A172 (cell line): ENCODE measurements at places on chromosomes 6 and 20. TPM values are rescaled to one million over a fixed set of nuclear protein-coding genes. Genes with fewer than 3 reads are reported as not detected.

DNA sequence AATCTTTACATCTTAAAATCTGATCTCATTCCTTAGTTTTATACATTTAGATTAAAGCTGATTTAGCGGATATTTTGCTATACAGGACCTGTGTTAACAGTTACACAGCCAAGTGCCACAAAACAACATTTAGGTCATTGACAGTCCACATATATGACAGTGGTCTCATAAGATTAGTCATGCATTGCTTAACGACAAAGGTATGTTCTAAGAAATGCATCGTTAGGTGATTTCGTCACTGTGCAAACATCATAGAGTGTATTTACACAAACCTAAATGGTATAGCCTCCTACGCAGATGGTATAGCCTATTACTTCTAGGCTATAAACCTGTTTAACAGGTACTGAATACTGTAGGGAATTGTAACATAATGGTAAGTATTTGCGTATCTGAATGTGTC, 21.6 kb downstream of the ADGRG6 start:
- no peak for DNase-seq

GRCh38 chr6:108673602-108674001, 112.9 kb downstream of the FOXO3 start:
- peak; percentile 43 for DNase-seq

GRCh38 chr6:10668126-10668917, 26.1 kb downstream of the C6orf52 start:
- no peak for DNase-seq

DNA sequence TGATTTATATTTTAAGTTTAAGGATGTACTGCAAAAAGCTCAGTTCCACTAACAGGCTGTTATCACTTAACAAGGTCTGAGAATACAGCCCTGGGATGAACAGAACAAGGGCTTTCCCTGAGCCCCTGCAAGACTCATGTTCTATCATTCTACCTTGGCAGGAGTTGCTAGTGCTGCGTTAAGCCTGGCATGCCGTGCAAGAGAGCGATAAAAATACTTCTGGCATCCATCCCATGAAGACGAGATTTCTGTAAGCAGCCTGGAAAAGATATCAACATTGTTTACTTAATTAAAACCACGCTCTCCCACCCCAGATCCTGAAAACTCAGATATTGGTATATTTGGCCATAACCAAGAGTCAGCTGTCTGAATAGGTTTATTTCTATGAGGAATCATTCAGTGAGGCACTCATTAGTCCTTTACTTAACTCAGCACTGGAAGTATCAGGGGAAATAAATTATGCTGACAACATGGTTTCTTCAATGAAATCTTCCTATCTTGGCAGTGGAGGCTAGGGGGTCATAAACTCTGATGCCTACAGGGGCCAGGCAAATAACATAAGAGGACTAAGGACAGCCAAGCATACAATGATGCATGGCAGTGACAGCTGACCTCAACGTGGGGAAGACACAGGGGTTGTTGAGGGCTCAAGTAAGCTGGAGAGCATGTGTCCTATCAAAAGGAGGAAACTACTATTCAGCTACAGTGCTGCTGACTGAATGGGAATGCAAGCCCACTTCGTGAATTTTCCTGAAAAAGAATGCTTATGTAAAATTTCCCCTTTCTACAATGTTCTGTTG, 37.6 kb upstream of the LYRM2 start:
- DNase-seq = no peak

GRCh38 chr6:118746145-118746824, 94.9 kb upstream of the CEP85L start:
- no peak for DNase-seq

Gene OR2J3
- total RNA-seq = not detected in 2 replicates

Gene SSTR4
- not detected in 2 replicates for total RNA-seq

Gene REM1
- not detected in 2 replicates for total RNA-seq

Gene C6orf120
- 29.5 and 34.2 TPM in 2 replicates for total RNA-seq

Gene CCHCR1
- total RNA-seq = 18.9 and 24.8 TPM in 2 replicates
